ENCODE measurements at places on chromosomes 3 and 15. TPM values are rescaled to one million over a fixed set of nuclear protein-coding genes. Genes with fewer than 3 reads are reported as not detected.

Gene RETNLB
- not detected for total RNA-seq

Gene ERICH6
- 0.24 TPM for total RNA-seq

GRCh38 chr3:133924041-133924440 lies 28.4 kb upstream of the RAB6B start:
- H3K27ac ChIP-seq, result no peak overlapping the region
- no peak overlapping the region for H3K4me3 ChIP-seq
- H3K27me3 ChIP-seq, result no peaks in the 10 kb centered on the region
- peak; percentile 55 for DNase-seq
- H3K4me1 ChIP-seq, result peaks cover 11% of the 10 kb centered on the region

DNA sequence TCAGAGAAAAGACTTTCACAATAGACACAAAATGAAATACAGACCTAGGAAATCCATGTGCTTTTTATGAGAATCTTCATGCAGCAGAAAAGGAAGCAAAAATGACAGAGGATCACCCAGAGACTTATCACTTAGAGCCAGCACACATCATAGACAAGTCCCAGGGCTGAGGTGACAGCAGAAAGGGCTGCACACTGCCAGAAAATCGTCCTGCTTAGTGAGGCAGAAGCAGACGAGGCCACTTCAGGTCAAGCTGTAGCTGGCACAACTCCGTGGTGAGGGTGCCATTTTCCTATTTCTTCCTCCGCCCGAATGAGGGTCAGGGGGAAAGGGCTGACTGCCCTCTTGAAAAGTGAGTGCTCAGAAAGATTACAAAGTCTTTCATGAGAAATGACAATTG lies 95.9 kb upstream of the TNIK start:
- H3K36me3 ChIP-seq, result no peaks in the 10 kb centered on the region
- H3K4me1 ChIP-seq, result no peaks in the 10 kb centered on the region
- no peaks in the 10 kb centered on the region for H3K27me3 ChIP-seq
- H3K27ac ChIP-seq, result no peak overlapping the region
- DNase-seq, result no peak

DNA sequence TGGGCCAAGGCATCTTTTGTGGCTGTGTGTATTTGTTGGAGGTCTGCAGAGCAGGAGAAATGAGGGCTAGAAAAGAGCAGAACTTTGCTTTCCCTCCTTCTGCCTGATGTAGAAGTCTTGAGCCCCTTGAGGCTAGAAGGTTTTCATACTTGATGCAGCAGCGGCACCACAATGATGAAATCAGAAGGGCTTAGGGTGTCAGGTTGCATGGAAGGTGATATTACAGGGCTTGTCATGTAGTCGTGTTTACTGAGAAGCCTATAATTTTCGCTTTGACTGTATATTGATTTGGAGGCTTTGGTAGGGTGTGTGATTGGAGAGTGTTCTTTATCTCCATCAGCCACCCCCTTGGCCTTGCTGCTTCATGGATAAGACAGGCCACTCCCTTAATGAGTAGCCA lies 339.8 kb downstream of the THSD4 start:
- no peak for DNase-seq
- H3K36me3 ChIP-seq, result no peaks in the 10 kb centered on the region
- no peaks in the 10 kb centered on the region for H3K4me1 ChIP-seq

DNA sequence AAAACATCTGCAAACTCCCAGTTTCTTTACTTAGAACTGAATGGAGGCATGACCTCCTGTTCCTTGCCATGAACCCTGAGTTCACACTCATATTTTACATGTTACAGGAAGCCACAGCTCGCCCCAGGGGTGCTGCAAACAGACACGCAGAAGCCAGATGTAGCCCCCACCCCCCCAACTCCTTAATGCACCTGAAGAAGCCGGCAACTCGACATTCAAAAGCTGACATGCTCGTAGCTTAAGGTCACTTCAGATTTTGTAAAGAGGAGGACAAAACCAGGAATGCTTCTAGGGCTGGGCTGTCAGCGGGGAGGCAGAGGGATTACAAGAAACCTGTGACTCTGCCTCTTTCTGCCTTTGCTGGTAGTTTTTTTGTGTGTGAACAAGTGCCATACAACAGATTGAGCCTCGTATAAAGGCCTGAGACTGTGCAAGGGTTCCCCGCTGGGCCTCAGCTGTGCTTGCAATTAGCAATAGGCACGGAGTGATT lies 42.0 kb upstream of the FEZF2 start:
- H3K4me3 ChIP-seq, result no peak overlapping the region
- peak; percentile 32 for DNase-seq
- H3K36me3 ChIP-seq, result no peaks in the 10 kb centered on the region
- no peaks in the 10 kb centered on the region for H3K4me1 ChIP-seq
- no peak overlapping the region for H3K27ac ChIP-seq

DNA sequence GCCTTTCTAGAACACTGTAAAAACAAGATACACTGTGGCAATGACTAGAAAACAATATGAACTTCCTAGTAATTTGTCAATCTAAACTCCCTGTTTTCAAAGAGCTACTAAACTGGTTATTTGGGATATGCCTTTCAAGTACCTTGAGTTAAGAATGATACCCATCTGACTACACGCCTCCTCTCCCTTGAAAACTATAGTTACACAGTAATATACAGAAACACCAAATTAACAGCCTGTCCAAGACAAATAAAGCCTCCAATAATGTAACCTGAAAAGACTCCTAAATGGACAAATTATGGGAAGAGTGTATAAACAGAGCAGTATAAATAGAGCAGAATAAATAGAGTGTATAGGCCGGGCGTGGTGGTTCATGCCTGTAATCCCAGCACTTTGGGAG lies 70.1 kb downstream of the SMARCC1 start:
- H3K27ac ChIP-seq, result no peak overlapping the region
- H3K36me3 ChIP-seq, result peaks cover 40% of the 10 kb centered on the region
- no peak overlapping the region for H3K4me3 ChIP-seq

Gene CCR9
- total RNA-seq, result not detected

Gene ROPN1
- total RNA-seq, result not detected

- no peaks in the 10 kb centered on the region for H3K36me3 ChIP-seq
- DNase-seq, result no peak
- H3K4me3 ChIP-seq, result no peak overlapping the region
Observed at GRCh38 chr3:63333815-63334214, 55.7 kb downstream of the SYNPR start.

Gene SLCO2A1
- total RNA-seq, result not detected

Gene THPO
- not detected for total RNA-seq

DNA sequence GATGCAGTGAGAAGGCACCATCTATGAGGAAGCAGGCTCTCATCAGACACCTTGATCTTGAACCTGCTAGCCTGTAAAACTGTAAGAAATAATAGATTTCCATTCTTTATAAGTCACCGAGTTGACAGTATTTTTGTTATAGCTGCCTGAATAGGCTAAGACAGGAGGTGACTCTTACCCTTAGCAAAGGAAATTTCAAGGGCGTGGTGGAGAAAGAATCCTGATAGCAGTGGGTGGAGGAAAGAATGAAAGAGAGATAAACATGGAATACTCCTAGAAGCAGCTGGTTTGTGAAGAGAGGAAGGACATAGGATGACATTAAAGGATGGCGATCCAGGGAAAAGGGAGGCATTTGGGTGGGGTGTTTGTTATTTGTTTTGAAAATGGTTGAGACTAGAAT lies 41.4 kb downstream of the SIDT1 start:
- H3K4me3 ChIP-seq, result no peak overlapping the region
- peaks cover 5% of the 10 kb centered on the region for H3K27me3 ChIP-seq
- H3K36me3 ChIP-seq, result no peaks in the 10 kb centered on the region
- no peaks in the 10 kb centered on the region for H3K4me1 ChIP-seq
- H3K27ac ChIP-seq, result no peak overlapping the region

Gene CDAN1
- total RNA-seq, result 29.5 TPM

DNA sequence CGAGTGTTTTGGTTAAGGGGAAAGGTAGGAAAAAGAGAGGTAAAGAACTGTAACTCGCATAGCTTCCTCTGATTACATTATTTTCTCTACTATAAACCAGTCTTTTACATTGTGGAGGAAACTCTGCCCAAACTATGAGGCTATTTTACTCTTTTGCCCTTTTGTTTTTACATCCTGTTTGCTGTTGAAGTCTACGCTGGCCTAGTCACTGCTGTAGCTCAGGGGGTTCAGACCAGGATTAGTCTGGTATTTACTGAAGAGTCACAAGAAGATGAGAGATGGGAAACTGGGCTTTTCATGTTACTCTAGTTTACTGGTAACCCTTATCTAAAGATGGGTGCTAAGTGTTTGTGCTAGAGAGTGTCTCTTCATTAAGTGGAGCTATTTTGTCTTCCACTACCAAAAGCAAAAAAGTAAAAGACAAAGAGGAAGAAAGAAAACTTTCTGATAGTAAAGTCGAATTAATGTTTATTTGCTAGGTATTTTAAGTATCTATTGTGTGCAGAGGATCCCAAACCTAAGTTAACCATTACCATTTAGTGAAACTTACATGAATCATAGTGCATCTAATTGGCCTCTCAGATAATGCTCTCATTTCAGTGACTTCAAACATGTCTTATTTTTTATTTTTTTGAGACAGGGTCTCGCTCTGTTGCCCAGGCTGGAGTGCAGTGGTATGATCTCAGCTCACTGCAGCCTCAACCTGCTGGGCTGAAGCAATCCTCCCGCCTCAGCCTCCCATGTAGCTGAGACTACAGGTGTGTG lies 10.9 kb downstream of the RARB start:
- no peaks in the 10 kb centered on the region for H3K4me1 ChIP-seq
- H3K27ac ChIP-seq, result no peak overlapping the region
- no peaks in the 10 kb centered on the region for H3K27me3 ChIP-seq

DNA sequence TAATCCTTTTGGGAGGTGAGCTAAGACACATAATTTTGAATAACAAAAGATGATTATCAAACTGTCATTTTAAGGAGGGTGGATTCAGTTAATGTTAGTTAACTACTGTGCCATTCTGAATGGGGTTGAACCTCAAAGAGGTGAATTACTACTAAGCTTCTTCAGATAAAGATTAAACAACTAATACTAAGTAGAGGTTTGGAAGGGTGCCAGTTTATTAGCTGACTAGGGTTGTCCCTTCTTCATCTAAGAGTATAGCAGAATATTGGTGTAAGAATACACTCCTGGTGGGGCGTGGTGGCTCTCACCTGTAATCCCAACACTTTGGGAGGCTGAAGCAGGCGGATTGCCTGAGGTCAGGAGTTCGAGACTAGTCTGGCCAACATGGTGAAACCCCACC lies 123.1 kb upstream of the LRRFIP2 start:
- no peak overlapping the region for H3K4me3 ChIP-seq
- peaks cover 57% of the 10 kb centered on the region for H3K36me3 ChIP-seq
- DNase-seq, result no peak

GRCh38 chr3:190575437-190576185 lies 61.7 kb downstream of the IL1RAP start:
- DNase-seq, result no peak
- H3K4me1 ChIP-seq, result peaks cover 30% of the 10 kb centered on the region
- H3K4me3 ChIP-seq, result no peak overlapping the region
- H3K36me3 ChIP-seq, result peaks cover 48% of the 10 kb centered on the region

DNA sequence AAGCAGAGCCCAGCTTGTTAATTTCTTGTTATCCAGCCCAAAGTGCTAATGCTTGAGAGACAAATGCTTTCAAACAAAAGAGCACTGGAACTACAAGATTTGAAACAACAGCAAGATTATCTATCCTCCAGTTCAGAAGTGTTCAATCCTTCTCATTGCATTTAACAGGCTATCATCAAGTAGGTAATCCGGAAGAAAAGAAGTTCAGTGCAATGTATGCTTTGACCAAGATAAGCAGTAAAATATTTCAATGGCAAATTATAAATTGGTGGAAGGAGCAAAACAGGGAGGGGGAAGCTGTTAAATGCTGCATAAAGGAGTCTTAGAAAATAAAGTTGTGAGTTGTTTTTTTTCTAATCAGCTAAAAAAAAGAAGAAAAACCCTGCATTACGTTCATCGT lies 8.8 kb downstream of the LRIG1 start:
- DNase-seq, result no peak
- H3K27me3 ChIP-seq, result no peaks in the 10 kb centered on the region
- no peaks in the 10 kb centered on the region for H3K36me3 ChIP-seq
- H3K4me3 ChIP-seq, result no peak overlapping the region
- peaks cover 24% of the 10 kb centered on the region for H3K4me1 ChIP-seq

- H3K36me3 ChIP-seq, result no peaks in the 10 kb centered on the region
- H3K4me3 ChIP-seq, result no peak overlapping the region
- H3K27ac ChIP-seq, result no peak overlapping the region
- peaks cover 12% of the 10 kb centered on the region for H3K4me1 ChIP-seq
- DNase-seq, result no peak
Observed at GRCh38 chr3:188007897-188008296, 146.1 kb upstream of the LPP start.

DNA sequence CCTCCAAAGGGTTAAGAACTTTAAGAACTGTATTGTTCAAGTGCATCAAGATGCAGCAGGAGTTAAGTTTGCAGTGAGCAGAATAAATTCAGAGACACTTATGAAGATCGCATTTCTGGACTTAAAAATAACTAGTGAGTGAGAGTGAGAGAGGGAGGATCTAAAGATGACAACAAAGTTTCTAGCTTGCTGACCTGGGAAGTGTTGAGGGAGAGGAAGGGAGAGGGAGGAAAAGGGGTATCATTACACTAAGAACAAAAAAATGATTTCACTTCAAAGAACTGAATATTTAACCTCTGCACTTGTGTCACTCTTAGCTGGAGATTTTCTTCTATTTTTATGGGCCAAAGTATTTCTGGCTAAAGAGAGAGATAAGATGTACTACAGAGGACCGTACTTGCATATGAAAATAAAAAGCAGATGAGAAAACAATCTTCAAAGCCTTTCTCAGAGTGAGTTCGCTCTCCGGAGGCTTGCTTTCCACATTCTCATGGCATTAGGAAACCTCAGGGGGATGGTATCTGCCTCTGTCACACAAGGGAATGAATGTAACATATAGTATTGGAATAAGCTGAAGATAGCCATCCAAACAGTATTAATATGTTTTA lies 91.4 kb upstream of the TJP1 start:
- no peaks in the 10 kb centered on the region for H3K36me3 ChIP-seq
- no peak overlapping the region for H3K27ac ChIP-seq
- no peak for DNase-seq
- H3K4me1 ChIP-seq, result no peaks in the 10 kb centered on the region

GRCh38 chr15:45134682-45135604 lies 5.1 kb downstream of the DUOX1 start:
- DNase-seq, result no peak
- no peaks in the 10 kb centered on the region for H3K4me1 ChIP-seq
- H3K36me3 ChIP-seq, result no peaks in the 10 kb centered on the region
- no peak overlapping the region for H3K27ac ChIP-seq
- H3K27me3 ChIP-seq, result no peaks in the 10 kb centered on the region

Gene MST1R
- total RNA-seq, result not detected

- peaks cover 10% of the 10 kb centered on the region for H3K4me1 ChIP-seq
- H3K27ac ChIP-seq, result no peak overlapping the region
- H3K27me3 ChIP-seq, result no peaks in the 10 kb centered on the region
- H3K36me3 ChIP-seq, result no peaks in the 10 kb centered on the region
- no peak for DNase-seq
Observed at GRCh38 chr15:52734329-52734728, 55.1 kb upstream of the ATOSA start.

- H3K27ac ChIP-seq, result no peak overlapping the region
- no peaks in the 10 kb centered on the region for H3K27me3 ChIP-seq
- DNase-seq, result no peak
- no peaks in the 10 kb centered on the region for H3K36me3 ChIP-seq
- no peak overlapping the region for H3K4me3 ChIP-seq
- H3K4me1 ChIP-seq, result no peaks in the 10 kb centered on the region
Observed at GRCh38 chr3:175192536-175192935, 333.4 kb downstream of the NAALADL2 start.

GRCh38 chr15:20280933-20281463 lies 260.6 kb downstream of the GOLGA6L6 start:
- no peak overlapping the region for H3K4me3 ChIP-seq
- no peaks in the 10 kb centered on the region for H3K36me3 ChIP-seq

Measured in A673 (cell line).